ENCODE measurements at places on chromosomes 5 and 9.
A peak's percentile ranks its signal among the peaks of the same experiment; 100 is the strongest.

DNA sequence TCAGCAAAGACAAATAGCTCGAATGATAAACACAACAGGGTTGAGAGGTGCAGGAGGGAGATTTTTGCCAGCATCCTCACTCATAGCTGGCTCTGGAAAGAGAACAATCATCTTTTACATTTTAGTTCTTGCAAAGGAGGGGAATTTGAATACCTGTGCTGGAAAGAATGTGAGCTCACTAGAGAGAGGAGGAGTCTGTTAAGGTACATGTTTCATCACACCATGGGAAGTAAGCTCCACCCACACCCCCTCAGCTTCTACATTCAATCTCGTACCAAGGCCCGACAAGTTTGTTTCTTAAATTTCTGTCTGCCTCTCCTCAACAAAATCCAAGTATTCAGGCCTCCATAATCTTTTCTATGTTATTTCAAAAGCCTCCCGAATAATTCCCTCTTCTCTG is 254.6 kb downstream of the BRINP1 start:
- no peak for DNase-seq

DNA sequence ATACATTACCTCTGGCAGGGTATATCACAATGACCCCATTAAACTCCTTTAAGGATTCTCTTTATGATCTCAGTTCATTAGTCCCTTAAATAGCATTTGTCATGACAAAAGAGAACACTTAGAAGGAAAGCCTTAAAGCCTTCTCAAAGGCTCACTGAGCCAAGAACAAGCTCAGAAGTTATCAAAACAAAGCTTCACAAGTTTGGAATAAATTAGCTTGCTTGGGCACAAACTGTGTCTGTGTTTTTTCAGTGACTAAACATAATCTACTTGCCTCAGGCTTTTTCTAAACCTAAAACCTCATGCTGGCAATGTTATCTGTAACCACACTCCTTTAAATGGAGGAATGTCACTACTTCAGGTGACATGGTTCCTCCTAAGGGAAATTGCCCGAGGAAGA is 1114.9 kb upstream of the C9orf72 start:
- no peak for DNase-seq

DNA sequence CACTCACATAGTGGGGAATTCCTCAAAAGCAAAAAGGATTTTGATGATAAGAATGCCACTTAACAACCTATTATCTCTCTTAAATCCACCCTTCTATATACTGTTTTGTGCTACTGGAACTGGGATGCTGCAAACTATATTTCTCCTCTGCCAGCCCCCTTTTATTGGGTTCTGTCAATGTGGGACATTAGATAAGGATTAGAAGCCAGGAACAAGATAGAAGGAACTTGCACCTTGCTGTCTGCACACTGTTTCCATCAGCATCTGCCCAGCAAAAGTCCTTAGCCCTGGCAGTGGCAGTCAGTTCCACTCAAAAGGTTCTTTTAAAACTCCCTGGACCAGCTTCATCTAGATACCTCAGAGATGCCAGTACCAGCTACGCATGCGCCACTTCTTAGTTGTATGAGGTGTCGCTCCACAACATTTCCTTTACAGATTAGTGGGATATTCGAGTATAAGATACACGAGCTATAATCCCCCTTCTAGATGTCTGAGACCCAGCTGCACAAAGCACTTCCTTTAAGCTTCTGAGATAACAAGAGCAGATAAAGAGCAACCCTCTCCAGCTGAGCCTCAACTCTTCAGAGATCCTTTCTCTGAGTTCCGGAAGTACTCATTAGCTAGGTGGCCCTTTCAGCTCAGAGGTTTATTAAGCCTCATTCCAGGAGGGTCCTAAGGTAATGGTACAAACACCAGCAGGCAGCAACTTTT is 45.3 kb downstream of the CERT1 start:
- no peak for DNase-seq

GRCh38 chr5:400282-401145 is 42.5 kb upstream of the EXOC3 start:
- peak; percentile 23 for DNase-seq

DNA sequence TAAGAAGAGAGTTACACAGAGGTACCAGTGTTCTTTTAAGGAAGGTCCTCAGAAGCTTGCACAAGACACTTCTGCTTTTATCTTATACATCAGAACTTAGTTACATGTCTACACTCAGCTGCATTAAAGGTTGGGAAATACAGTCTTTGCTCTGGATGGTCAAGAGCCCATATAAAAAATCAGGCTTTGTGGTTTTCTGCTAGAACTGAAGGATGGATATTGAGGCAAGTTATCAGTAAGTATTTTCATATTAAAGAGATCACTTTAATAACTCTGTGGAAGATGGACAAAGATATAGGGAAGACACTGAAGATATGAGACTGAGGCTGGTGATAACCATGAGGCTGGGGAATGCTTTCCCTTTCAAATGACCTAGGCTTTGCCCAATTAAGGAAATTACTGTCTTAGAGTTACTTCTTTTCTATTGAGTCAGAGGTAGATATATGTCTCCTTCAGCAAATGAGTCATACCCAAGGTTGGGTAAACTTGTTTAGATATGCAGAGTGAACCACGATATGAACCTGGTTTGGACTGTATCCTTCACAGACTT is 87.0 kb upstream of the TNC start:
- DNase-seq: peak; percentile 85
